Cerebellar nuclear complex (tissue), 1 donor: ENCODE measurements at places on chromosomes 7 and 10.
A peak's percentile ranks its signal among the peaks of the same experiment; 100 is the strongest.

- no peak for DNase-seq
Observed at GRCh38 chr7:276230-276835, 13.6 kb upstream of the FOXL3 start.

DNA sequence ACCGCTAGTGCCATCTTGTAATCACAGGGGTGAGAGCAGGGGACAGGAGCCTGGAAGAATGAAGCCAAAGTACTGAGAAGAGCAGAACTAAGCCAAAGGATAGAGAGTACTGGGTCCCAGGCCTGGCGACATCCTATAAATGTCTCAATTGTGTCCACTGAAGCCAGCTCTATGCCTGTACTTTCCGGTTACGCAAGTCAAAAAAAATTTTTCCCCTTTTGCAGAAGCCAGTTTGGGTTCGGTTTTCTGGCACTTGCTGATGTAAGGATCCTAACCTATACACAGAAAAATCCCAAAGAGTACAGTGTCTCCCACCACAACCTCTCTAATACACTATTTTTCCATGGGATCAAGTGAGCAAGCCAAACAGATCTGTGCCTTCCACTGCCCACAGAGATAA lies 61.1 kb downstream of the PLXNA4 start:
- DNase-seq, result no peak

GRCh38 chr7:24970676-24971075 lies 9.3 kb downstream of the OSBPL3 start:
- DNase-seq, result no peak

DNA sequence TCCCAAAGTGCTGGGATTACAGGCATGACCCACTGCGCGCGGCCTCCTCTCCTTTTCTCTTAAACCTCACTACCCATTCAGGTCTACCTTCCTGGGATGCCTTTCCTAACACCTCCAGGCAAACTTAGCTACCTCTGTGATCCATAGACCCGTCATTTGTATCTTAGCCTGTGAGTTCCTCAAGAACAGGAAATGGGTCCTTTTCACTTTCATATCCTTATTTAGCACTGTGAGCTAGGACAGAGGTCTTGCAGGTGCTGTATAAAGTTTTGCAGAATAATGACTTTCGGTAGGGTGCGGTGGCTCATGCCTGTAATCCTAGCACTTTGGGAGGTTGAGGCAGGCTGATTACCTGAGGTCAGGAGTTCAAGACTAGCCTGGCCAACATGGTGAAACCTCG lies 215.7 kb downstream of the RELN start:
- no peak for DNase-seq

- peak; percentile 68 for DNase-seq
Observed at GRCh38 chr10:59894114-59894513, 12.2 kb downstream of the CCDC6 start.
